Gastrocnemius medialis (tissue), 4 donors: ENCODE measurements at places on chromosomes 5 and 9. TPM values are rescaled to one million over a fixed set of nuclear protein-coding genes. Genes with fewer than 3 reads are reported as not detected.

DNA sequence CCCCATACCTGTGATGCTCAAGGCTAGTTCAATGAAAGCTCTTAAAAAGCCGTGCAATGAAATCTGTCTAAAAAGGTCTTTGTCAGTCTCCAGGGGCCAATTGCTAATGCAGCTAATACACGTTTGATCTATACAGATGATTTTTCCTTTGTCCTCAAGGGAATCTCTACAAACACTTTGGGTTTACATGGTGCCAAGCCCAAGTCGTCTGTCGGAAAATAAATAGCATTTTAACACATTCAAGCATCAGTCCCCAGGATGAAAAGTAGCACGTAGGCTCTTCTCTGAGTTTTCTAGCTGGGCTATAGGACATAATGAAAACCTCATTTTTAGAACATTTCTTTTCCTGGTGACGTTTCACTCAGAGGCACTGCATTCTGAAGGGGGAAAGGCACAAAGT is 477.4 kb upstream of the WWC1 start:
- no peak for DNase-seq

DNA sequence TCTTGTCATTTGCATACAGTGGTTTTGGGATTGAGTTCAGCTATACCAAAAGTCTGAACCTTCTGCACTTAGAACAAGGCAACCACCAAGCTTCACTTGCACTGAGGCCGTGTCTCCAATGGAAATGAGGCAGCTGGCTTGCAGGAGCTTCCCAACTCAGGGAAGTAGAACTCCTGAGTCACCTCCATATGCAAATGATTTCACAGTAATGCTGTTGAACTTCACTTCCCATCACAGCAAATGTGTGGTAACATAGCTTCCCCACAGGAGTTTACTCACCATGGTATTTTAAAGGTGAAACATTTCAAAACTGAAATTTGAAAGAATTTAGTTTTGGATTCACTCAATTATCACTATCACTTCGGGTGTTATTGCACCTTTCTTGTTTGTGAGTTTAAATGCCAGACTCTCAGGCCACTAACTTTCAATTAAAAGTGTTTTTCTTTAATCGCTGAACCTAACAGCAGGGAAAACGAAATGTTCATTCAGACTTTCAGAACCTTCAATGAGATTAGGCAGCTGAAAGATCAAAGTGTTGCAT is 9.0 kb downstream of the CD274 start:
- no peak for DNase-seq

- DNase-seq, result no peak
Measured at GRCh38 chr5:176528301-176528700, 8.9 kb downstream of the RNF44 start.

- DNase-seq, result no peak
Measured at GRCh38 chr5:149358868-149359495, 1.1 kb downstream of the PCYOX1L start.

DNA sequence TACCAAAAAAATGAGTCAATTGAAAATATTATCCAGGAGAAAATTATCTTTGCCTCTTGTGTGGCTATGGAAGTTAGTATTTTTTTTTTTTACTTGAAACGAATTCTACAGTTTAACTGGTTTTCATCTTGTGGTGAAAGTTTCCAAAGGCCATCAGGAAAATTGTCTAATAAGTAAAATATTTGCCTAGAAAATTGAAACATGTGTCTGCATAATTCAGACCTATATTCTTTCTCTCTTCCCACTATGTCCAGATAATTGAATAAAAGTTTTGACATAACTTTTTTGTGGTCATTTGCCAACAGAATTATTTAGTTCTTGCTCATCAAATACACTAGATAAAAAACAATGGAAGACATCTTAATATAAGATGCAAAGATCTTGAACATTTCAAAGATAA is 321.5 kb upstream of the RPS23 start:
- DNase-seq, result no peak

- no peak for DNase-seq
Measured at GRCh38 chr9:123033352-123033751, at the start of gene GPR21. Gene GPR21, plus strand, starts transcription at chr9:123033667. Its CDS starts 900 bp downstream, at chr9:123034567.

DNA sequence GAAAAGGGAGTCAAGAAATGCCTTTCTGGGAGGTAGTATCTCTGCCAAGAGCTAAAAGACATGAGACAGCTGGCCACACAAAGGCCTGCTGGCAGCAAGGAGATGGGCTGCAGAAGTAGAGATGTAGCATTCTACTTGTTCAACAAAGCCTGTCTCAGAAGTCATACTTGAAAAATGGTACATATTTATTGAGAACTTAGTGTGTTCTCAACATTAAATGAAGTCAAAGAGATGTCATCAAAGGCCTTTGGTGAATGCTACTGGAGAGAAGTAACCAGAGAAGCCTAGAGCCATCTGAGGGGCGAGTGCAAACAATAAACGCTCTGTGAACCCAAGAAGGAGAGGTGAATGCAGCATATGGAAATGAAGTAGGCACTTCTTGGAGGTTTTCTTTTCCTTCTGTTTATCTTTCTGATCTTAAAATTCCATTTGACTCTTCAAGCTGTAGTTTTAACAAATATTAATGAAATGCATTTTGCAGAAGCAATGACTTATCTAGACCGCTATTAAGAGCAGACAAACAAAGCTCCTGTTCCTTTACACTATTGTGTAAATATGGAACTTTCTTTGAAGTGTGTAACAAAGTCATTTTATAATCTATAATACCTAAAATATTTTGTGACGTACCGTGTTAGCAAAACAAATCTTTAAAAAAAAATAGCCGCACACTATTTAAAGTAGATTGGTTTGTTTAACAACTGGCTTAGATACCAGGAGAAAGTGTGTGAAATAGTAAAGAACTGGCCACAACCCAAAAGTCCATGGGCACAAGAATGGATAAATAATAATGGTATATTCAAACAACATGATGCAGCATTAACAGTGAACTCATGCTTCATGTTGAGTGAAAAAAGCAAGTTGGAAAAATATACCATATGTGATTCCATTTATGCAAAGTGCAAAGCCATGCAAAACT is 70.2 kb downstream of the ZNF608 start:
- no peak for DNase-seq

- DNase-seq, result no peak
Measured at GRCh38 chr9:95721061-95721531, 154.4 kb upstream of the ERCC6L2 start.

- no peak for DNase-seq
Measured at GRCh38 chr9:16729651-16730050, 140.8 kb downstream of the BNC2 start.

GRCh38 chr5:177489119-177489716 is 8.2 kb downstream of the PDLIM7 start:
- DNase-seq, result no peak

Gene WDR38
- total RNA-seq, result not detected

Gene FUBP3
- total RNA-seq, result 75.1 TPM

Gene RAD23B
- 163 TPM for total RNA-seq

Gene BTNL3
- total RNA-seq, result not detected
